ENCODE measurements at places on chromosomes 7 and 10.

DNA sequence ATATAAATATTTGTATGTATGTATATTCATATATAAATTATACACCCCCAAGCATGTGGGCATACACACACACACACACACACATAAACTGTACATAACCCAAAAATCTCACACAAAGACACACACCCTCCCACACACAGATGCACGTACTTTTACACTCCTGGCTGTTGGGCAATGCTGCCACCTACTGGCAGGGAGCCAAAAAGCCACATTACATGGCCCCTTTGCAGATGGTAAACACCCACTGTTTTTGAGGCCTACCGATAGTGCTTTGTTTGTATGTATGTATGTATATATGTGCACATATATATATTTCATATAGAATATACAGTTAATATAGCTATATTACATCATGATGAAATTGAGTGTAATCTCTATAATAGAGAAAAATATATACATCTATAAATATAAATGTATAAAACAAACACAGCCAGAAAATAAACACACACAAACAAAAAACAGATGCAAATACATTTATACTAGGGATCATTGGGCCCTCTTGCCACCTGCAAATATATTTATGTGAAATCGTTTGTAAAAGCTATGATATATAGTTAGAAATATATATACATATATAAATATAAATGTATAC is 120.1 kb upstream of the ACBD5 start:
- DNase-seq: peak; percentile 71

DNA sequence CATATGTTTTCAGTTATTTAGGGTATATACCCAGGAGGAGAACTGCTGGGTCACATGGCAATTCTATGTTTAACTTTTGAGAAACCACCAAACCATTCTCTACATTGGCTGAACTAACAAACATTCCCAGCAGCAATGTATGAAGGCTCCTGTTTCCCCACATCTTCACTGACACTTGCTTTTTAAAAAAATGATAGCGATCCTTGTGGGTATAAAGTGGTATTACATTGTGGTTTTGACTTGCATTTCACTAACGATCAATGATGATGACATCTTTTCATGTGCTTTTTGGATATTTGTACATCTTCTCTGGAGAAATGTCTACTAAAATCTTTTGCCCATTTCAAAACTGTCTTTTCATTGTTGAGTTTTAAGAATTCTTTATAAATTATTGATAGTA is 51.2 kb upstream of the ANAPC16 start:
- DNase-seq: peak; percentile 27

GRCh38 chr10:130021383-130021950 is 57.4 kb upstream of the EBF3 start:
- peak; percentile 92 for DNase-seq

- no peak for DNase-seq
These were observed 1080.1 kb upstream of the SORCS1 start for GRCh38 chr10:108244443-108245228.

Measured in fibroblast of skin of abdomen (primary cell).